NAMALWA (cell line): ENCODE measurements at places on chromosomes 13 and 19.
A peak's percentile ranks its signal among the peaks of the same experiment; 100 is the strongest.

DNA sequence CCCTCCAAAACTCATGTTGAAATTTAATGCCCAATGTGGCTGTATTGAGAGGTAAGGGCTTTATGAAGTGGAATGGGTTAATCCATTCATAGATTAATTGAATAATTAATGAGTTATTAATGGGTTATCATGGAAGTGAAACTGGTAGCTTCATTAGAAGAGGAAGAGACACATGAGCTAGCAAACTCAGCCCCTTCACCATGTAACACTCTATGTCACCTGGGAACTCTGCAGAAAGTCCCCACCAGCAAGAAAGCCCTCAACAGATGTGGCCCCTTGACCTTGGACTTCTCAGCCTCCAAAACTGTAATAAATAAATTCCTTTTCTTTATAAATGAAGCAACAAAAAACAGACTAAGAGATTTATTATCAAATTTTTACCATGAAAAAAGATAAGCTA lies 223.5 kb downstream of the KLF12 start:
- no peak for DNase-seq

DNA sequence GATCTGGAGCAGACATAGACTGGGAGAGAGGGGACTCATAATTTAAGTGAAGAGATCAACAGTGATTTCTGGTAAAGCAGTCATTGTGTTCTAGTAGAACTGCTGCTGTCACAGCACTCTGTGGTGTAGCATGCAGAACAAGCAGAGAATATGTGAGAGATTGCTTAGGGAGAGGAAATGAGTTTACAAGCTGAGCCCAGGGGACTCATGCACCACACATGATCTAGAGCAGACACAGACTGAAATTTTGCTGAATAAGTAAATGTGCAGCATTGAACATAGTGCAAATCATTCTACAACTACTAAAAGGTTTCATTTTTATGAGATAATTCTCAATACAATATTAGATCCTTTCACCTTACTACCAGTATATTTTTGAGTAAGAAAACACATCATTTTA lies 125.7 kb downstream of the MYO16 start:
- DNase-seq, result no peak

DNA sequence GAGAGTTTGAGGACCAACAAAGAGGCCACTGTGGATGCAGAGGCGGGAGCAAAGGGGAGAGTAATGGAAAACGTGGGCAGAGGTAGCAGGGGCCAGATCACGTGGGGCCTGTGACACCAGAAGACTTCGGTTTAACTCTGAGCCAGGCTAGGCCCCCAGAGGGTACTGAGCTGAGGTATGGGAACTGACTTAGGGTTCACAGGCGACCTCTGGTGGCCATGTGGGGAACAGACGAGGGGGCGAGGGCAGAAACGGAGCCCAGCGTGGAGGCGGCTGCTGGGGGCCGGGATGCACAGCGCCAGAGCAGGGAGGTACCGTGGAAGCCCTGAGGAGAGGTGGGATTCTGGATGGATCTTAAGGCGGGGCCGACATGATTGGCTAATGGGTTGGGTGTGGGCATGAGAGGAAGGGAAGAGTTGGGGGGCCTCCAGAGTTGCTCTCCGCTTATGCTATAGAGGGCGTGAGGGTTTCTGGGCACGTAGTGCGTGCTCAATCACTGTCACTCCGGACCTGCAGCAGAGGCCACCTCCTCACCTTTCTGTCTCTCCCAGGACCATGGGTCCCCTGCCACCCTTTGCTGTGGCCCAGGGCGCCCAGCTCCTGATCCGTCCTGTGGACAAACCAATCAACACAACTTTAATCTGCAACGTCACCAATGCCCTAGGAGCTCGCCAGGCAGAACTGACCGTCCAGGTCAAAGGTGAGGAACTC lies 13.7 kb downstream of the PVR start:
- peak; percentile 84 for DNase-seq

- DNase-seq, result no peak
Observed at GRCh38 chr19:28003543-28003942, 1209.4 kb downstream of the UQCRFS1 start.

- no peak for DNase-seq
Observed at GRCh38 chr13:25746131-25746530, 305.7 kb downstream of the SHISA2 start.

DNA sequence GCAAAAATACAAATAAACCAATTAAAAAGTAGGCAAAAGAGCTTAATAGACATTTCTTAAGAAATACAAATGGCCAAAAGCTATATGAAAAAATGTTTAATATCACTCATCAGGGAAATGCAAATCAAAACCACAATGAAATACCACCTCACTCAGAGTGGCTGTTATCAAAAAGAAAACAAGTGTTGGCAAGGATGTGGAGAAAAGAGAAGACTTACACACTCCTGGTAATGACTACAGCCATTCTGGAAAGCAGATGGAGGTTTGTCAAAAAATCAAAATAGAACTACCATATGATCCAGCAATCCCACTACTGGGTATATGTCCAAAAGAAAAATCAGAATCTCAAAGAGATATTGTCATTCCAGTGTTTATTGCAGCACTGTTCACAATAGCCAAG lies 223.5 kb upstream of the SLC10A2 start:
- no peak for DNase-seq

DNA sequence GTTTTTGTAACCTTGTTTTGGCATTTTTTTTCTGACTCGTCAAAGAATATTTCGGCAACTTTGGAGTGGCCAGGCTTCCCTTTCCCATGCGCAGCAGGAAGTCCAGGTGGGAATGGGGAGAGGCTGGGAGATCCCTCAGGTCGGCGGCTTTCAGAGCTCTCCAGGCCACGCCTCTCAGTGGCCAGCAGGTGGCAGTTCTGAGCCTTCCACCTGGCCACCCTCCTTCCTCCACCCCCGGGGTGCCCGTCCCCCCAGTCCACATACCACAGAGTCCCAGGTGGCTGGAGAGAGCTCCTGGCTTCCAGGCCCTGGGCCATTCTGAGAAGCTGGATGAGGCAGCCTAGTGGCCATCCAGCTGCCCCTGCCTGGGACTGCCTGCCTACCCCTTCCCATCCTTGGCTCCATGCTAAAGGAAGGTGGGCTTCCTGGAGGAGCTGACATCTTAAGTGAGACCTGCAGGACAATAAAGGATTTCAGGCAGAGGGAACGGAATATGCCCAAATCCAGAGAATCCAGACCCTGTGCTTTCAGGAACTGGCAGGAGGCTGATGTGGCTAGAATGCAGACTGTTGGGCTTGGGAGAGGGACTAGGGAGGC lies 46.3 kb downstream of the CCNE1 start:
- DNase-seq, result peak; percentile 50

DNA sequence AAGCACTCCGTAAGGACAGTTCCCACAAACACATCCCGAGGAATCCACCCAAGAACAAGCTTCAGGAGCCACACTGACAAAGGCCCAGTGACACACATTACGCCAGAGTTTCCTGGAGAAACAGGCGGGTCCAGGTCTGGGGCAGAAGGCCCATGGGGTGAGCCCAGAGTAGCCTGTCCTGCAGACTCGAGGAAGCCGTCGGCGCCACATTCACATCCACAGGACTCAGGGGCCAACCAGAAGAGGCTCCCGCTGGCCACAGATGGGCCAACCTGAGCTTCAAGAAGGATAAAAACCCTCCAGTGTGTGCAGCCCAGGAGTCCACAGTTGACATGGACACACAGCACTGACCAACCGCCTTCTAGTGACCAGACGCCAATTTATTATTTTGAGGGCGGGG lies 31.3 kb downstream of the GRTP1 start:
- DNase-seq, result no peak

GRCh38 chr13:51311957-51312520 lies 27.5 kb upstream of the SERPINE3 start:
- DNase-seq, result no peak

DNA sequence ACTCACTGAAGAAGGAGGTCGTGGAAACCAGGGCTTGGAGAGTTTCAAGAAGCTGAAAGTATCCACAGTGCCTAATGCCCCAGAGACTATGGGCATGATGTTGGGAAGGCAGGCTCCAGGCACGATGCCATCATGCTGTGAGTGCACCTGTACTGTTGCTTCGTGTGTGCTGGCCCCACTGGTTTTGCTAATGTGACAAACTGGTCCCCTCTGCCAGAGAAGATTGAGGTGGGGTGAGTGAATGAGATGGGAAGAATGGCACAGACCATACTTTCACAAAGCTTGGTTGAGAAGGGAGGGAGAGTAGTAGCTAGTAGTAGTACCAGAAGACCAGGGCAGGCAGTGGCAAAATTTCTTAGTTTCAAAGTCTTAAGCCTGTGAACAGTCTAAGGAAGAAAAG lies 19.0 kb upstream of the POP4 start:
- DNase-seq, result no peak
